ENCODE measurements at places on chromosomes 16 and 17. TPM values are rescaled to one million over a fixed set of nuclear protein-coding genes. Genes with fewer than 3 reads are reported as not detected.

DNA sequence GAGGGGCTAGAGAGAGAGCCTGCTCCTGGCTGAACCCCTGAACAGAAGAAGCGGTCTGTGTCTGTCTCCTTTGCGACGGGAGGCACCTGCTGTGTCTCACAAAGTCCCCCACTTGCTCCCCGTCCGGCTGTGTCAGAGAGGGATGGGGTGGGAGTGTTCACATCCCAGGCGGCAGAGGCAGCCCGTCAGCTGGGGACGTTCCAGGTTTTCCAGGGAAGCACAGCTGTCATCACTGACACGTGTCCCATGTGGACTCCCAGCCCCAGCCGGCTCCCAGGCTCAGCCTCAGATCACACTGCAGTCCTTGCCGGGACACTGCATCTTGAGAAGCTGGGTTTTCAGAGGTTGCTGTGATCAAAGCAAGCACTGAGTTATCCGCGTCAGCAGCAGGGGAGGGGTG lies 1.6 kb downstream of the TELO2 start:
- peak; percentile 65 for DNase-seq

GRCh38 chr16:73124097-73124652 lies 76.2 kb upstream of the ZFHX3 start:
- no peak for DNase-seq

DNA sequence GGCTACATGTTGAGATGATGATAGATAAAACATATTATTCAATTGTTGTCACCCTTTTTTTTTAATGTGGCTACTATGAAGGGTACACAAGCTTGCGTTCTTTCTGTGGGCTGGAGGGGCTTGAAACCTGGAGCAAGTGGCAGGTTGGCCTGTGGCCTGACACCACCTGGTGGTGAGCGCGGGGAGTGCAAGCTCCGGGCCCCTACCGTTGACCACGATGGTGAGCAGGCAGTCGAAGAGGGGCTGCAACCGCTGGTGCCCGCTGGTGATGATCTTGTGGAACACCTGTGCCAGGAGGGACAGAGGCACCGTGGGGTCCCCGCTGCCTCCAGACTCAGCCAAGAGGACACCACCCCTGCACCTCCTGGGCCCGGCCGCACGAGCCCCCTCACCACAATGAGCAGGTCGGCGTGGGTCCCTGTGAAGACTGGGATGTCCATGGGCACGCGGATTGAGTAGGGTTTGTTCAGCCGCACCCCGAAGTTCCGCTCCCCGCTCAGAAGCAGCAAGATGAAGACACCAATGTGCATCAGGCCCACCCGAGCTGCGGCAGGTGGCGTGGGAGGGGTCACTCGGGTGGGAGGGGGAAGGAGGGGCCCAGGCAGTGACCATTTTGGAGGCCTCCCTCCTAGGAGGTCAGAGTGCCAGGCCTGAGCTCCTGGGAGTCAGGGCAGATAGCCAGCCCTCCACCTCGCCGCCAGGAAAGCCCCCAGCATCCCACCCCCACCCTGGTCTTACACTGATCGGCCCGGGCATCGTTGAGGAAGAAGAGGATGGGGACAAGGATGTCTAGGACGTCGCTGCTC lies 14.4 kb downstream of the HID1 start:
- DNase-seq: peak; percentile 72

GRCh38 chr16:81696961-81697615 lies 82.0 kb upstream of the PLCG2 start:
- DNase-seq: peak; percentile 42

- DNase-seq: no peak
Measured at GRCh38 chr16:17205279-17206211, 265.2 kb downstream of the XYLT1 start.

MYOCD gene
- 57.3 TPM for total RNA-seq
